Calu3 (cell line): ENCODE measurements at places on chromosomes 12 and 14. TPM values are rescaled to one million over a fixed set of nuclear protein-coding genes. Genes with fewer than 3 reads are reported as not detected.

Gene TMEM52B
- not detected in 2 replicates for total RNA-seq

Gene PPP1R1A
- 0.26 TPM in 1 of 2 replicates, not detected in the other for total RNA-seq

Gene ACOT6
- not detected in 2 replicates for total RNA-seq

Gene TTC9
- total RNA-seq, result 9.8 and 11.0 TPM in 2 replicates

Gene KCNK10
- total RNA-seq, result not detected in 2 replicates

Gene MTERF2
- 10.6 and 12.3 TPM in 2 replicates for total RNA-seq

Gene PPM1A
- 38.9 and 40.0 TPM in 2 replicates for total RNA-seq

Gene ANKRD33
- total RNA-seq, result not detected in 2 replicates

Gene PTGES3
- total RNA-seq, result 435 and 437 TPM in 2 replicates

Gene CLEC7A
- total RNA-seq, result 1.2 and 1.4 TPM in 2 replicates

Gene CAPZA3
- 0.34 and 0.45 TPM in 2 replicates for total RNA-seq

Gene GPR84
- total RNA-seq, result not detected in 2 replicates

Gene KRT82
- total RNA-seq, result not detected in 2 replicates

Gene TRPV4
- total RNA-seq, result 13.0 and 25.3 TPM in 2 replicates

Gene PIK3C2G
- total RNA-seq, result 24.0 and 24.3 TPM in 2 replicates
